ENCODE measurements at places on chromosomes 3 and 15.

GRCh38 chr3:73626106-73626505 is 1.4 kb upstream of the PDZRN3 start:
- DNase-seq, result peak; percentile 78

DNA sequence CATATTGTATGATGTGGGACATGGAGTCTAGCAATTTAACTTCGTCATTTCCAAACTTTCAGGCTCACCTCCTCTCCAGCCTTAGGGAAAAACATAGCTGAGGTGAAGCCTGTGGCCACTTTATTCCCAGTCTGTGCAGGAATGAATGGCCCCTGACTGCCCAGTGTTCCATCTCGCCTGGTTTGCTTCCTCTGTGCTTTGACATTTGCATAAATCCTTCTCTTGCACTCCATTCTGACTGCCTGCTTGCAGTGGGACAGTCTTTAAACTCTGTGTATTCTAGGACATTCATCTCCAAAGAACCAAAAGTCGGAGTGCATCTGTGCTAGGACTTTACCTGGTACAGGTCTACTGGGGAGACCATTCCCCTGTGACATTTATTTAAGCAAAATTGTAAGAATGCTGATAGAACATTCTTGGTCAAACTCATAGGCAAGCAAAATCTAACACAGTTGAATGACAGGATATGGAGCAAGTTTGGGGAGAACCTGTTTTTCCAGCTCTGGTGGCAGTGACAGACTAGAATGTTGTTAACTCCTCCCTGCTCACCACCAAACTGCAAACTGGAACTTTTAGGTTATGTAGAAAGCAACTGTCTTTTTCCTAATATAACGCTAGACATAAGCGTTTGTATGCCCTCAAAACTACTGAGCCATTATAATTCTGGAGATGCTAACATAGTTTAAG is 22.1 kb downstream of the TMED3 start:
- DNase-seq, result no peak

DNA sequence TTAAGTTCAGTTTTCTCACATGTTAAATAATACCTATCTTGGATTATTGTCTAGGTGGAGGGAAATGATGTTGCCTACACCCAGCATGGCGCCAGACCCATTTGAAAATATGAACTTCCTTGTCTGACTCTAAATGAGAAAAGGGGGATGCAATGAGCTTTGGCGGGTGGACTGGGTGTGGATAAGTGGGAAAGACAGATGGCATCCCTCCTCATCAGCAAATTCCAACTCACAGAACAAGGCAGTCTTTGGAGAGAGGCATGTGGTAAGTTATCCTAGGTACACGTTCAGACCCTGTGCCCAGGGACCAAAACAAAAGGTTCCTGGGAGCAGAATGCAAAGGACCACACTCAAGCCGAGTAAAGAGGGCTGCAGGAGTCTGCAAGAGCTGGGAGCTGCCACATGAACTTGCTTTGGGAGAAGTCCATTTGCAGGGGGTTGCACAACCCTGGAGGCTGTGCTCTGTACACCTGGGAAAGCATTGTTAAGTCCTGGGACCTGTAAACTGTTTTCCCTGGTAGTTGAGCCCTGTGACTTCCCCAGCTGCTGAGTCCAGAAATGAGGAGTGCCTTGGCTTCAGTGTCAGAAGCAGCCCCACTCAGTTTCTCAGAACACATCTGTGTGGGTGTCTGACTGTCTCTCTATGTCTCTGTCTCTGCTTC is 102.3 kb upstream of the TPM1 start:
- DNase-seq, result no peak

- no peak for DNase-seq
These were observed 2.8 kb downstream of the OCA2 start for GRCh38 chr15:28096411-28096669.

Measured in fibroblast of skin of back (primary cell).